Activated T-cell treated with anti-CD3 and anti-CD28 coated beads for 4 hours (primary cell): ENCODE measurements at places on chromosomes 3 and 15.

DNA sequence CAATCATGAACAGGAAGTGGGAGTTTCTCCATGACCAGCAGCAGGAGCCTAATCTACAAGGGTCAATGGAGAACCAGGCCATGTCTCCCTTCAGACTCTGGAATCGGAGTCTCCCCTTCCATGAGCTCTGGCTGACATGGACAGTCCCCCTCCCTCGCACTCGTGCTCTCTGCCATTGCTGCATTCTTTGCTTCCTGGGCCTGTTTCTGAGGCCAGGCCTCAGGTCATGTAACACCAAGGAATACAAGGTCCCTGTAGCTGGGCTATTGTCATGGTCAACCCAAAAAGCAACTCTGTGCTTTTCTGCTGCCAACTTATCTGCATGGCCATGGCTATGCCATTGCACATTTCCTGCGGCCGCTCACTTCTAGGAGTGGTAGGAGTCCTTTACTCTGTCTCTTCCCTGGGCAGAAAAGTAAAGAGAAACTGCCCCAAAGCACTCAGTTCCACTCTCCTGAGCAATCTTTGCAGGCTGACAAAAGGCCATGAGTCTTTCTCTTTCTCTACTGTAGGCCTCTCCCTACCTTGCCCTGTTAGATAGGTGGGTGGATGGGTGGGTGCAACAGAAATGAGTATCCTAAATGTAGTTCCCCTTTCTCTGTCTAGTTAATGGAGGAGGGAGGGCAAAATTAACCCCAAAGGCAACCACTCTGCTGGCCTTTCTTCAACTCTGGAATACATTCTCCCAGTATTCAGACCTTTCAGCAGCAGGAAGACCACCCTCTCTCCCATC, 40.8 kb upstream of the PROK2 start:
- no peak for DNase-seq

DNA sequence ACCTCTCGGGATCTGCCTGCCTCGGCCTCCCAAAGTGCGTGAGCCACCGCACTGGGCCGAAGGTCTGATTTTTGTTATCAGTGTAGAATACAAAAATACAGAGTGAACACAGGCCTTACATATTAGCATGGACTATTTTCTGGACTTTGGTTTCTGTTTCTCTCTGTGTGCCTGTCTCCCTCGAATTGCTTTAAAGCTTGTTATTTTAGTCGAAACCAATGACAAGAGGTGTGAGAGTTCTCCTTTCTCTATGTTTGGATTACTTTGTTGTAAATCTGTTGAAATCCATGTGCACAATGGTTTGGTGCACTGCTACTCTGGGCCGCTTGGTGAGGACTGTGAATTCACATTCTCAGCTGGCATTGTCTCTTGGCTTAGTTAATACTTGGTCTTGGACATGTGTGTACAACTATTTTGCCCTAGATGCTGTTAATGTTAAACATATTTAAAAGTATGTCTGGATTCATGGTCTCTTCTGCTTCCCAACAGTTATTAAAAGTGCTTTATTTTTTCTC, 23.9 kb downstream of the MED12L start:
- DNase-seq: no peak

- DNase-seq: no peak
These were observed 210.2 kb upstream of the SLITRK3 start for GRCh38 chr3:165406425-165406824.

DNA sequence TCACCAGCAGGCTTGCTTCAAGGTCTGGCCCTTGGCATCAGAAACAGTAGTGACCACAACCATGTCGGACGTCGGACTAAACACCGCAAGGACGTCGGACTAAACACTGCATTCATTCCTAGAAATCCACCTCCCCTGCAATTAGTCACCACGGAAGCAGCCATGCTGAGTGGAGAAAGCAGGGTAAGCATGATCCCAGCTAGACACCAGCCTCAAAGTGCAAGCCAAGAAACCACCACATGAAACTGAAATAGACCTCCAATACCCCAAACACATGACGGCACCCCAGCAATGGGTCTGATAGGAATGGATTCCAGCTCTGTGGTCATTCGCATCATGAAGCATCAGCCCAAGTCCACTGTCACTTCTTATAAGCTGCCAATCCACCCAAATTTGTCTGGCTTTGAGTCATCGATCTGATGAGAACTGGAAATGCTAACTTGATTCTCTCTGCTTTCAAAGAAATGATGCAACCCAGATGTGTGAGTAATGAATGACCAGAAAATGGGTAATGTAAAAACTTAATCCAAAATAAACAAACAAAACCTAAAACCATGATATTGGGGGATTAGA, 348.3 kb upstream of the TMCO5A start:
- DNase-seq: no peak

DNA sequence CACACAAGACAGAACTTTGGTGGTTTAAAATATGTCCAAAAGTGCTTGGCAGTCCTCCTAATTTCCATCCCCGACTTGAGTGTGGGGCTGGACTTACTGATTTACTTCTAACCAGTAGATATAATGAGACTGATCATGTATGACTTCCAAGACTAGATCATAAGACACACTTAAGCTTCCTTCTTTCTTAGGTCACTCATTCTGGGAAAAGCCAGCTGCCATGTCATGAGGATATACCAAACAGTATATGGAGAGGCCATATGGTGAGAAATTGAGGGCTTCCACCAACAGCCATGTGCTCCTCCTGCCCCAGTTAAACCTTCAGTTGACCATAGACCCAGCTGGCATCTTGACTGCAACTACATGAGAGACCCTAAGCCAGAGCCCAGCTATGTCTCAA, 282.8 kb upstream of the PROK2 start:
- DNase-seq: no peak

DNA sequence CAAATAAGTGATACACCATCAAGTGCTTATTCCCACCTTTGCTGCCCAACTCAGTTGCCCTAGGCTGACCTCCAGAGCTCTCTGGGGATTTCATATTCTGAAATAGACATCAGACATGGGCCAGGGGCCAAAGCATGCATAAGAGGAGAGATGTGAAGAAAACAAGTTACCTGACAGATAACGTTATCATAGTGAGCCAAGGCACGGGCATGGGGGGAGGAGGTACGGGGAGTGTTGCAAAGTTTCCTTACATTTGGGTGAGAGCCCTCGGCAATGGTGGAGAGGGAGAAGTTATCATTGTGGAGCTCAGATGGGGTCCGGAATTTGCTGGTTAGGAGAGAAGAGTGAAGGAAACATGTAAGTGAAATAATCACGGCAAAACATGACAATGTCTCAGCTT, 9.8 kb downstream of the CSPG5 start:
- no peak for DNase-seq

DNA sequence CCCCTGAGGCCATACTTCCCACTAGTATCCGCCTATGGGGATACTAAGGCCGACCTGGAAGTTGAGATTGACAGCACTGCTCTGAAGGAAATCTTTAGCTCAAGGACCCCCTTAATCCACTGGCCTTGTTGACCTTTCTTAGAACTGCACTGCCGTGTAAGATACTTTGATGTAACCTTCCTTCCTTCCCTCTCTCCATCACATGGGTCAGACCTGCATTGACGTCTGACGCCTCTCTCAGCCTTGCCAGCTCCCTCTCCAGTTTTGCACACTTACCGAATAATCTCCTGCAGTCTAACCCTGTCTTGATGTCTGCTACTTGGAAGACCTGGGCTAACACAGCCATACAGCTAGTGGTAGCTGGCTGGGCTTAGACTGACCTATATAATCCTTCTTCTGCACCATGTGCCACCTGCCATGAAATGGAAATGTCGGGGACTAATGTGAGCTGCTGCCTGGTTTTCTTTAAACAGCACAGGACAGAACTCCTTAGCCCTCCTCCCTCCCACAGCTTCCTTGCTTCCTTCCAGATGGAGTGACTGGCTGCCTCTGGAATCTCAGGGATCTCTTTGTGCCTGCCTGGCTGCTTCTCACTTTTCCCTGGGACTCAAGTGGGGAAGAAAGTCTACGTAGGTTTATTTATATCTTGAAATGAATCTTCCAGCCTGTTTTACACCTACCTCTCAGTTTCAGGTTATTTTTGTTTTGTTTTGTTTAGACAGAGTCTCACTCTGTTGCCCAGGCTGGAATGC, 39.2 kb upstream of the HERC1 start:
- no peak for DNase-seq

DNA sequence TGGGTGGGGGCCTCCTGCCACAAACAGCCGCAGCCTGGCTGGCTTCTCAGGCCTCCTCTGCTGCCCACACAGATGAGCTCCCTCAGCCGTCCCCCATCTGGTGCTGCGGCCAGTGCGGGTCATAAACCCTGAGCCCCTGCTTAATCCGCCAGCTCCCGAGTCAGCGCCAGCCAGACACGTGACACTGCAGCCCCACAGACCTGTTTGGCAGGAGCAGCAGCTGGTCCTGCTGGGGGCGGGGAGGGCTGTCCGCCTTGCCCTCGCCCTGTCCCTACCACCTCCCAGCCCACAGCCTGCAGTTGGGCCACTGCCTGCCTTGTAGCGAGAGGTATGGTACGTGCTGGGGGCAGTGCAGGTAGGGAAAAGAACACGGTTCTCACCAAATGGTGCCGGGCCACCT, 86.2 kb downstream of the IQSEC1 start:
- no peak for DNase-seq

GRCh38 chr3:18825665-18826064, 322.6 kb upstream of the KCNH8 start:
- DNase-seq: no peak
